ENCODE measurements at places on chromosomes 6 and 20.

DNA sequence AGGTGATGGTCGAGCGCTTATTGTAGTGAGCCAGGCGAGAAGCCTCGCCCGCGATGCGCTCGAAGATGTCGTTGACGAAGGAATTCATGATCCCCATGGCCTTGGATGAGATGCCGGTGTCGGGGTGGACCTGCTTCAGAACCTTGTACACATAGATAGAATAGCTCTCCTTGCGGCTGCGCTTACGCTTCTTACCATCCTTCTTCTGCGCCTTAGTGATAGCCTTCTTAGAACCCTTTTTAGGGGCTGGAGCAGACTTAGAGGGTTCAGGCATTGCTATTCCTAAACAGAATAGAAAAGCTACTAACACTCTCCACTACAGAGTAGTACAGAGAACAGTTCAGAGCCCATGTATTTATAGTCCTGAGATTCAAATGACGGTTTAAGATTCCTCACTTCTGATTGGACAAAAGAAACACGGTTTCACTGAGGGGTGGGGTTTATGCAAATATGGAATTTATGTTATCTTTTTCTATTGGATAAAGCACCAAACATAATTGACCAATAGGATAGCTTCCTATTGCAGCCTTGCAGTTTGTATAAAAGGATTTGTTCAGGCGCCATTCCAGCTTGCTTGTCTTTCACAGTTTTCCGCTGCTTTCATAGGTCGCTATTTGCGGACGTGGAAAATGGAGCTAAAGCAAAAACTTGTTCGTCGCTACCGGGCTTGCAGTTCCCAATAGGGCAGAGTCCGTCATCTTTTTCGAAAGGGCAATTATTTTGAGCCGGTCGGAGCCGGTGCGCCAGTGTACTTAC lies 43.7 kb upstream of the HFE start:
- peak; percentile 95 for DNase-seq

DNA sequence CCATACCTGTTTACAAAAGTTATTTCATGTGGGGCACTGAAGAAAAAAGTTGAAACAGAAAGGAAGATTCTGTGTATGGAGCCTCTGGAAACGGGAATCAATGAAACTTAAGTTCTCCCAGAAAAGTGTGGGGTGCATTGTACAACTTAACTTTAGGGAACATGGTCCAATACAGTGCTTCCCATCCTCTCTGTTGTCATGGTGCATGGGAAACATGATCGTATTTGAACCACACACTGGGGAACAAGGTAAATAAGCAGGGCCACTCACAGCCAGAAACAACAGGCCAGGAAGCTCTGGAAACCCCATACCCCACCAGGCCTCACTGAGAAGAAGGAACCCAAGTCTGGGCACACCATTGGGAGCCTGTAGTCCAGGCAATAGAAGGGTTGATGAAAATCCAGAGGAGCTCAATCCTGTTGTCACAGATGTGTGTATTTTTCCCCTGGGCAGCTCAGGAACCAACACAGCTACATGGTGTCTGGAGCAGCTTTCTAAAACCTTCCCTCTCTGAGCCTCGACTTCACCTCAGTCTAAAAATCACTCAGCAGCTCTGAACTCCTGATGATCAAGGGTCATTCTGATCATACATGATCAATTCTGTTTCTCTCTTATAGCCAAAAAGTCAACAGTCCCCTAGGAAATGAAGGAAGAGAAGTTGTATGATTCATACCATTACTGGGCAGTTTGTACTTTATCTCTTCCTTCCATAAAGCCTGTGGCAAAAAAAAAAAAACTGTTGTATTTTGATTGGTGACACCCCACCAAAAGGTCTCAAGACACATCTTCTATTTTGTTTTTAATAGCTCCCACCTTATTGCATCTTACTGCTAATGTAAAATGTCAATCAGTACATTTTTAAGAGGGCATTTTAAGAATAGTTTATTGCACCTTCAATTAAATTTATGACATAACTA lies 198.5 kb upstream of the TAB2 start:
- DNase-seq, result no peak

DNA sequence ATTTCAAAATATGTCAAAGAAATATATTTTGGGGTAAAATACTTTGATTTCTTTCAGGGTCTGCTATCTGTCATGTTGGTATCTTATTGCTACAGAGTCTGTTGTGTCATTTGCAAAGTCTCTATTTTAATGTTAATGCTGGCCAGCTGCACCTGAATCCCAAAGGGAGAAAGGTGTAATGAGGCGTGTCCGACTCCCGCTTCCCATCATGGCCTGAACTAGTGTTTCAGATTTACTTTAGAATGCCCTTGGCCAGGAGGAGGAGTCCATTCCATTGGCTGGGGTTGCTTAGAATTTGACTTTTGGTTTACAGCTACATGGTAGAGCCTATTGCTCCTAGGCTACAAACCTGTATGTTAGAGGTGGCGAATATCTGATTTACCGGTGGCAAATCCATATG lies 69.3 kb downstream of the FAM50B start:
- DNase-seq, result no peak

DNA sequence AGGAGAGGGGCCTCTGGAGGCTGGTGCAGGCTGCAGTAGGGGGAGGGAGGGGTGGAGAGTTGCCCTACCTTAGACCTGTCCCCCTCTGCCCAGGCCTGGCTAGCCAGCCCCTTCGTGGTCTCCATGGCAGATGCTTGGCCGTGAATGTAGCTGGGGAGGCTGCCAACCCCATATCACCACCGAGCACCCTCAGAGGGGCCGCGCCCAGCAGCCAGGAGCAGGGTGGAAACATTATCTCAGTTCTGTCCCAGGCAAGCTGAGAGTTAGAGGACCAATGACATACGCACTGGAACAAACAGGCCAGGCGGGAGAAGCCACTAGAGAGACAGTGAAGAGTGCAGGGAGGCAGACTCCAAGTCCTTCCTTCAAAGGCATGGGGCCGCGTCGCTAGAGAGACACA lies 66.5 kb downstream of the LRFN2 start:
- no peak for DNase-seq

DNA sequence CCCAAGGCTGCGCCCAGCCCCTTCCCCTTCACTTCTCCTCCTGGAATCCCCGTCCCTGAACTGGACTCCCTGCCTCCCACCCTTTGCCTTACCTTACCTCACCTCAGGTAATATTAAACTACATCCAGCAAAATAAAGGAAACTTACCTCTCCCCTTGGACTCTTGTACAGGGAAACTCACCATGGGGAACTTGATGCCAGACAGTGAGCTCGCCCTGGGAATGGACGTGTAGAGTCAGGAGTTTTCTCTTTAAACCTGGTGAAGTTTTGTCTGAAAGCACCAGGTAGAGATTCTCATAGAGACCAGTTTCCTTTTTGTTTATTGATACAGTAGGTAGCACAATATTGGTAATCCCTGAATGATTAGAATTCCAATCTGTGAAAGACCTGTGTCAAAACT lies 544 bp upstream of the HLA-C start:
- DNase-seq, result no peak

DNA sequence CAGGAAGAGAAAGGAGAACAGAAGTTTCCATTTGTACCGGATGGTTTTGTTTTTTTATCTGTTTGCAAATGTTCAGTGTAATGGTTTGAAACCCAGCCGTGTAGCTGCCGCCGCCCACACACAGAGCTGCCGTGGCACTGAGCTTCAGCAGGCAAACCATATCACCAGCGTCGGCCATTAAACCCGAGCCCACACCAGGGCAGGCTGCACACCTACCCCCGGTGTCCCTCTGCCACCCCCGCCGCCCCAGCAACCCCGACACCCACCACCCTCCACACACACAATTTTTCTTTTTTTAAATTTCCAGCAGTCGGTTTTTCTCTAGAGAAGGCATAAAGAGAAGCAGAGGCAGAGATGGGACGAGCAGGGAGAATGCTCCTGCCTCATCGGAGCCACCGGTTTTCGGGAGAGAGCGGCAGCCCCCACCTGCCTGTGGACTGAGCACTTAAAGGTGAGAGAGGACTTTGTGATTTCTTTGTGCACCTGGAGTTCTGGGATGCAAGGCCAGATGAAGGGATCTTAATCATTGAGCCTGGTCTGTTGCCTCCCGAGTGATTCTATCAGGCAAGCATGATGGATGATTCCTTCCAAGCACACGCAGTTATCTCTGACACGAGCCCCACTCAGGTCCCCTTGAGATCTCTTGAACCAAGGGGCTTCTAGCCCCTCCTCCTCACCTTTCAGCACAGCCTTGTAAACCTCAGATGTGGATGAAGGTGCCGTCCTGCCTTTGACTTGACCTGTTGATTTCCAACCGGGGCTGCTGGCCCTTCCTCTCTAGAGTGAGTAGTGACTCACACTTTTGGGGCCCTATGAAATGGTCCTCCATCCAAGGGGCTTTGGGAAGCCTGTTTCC lies 17.5 kb upstream of the ZNF831 start:
- no peak for DNase-seq

DNA sequence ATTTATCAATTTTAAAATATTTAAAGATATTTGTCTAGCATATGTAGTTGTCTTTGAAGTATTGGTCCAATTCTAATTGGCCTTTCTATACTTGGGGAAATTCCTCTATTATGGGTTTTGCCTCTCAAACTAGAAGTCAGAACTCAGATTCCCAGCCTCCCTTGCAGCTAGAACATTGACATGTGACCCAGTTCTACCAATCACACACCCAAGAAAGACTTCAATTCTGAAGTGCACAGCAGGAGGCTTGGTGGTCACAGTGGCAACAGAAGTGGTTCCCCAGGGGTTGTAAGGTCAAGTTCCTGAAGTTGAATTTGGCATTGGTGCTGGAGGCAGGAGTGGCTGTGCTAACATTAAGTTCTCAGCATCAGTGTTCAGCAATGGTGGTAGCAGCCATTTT lies 14.8 kb upstream of the FKBP5 start:
- DNase-seq, result peak; percentile 13

DNA sequence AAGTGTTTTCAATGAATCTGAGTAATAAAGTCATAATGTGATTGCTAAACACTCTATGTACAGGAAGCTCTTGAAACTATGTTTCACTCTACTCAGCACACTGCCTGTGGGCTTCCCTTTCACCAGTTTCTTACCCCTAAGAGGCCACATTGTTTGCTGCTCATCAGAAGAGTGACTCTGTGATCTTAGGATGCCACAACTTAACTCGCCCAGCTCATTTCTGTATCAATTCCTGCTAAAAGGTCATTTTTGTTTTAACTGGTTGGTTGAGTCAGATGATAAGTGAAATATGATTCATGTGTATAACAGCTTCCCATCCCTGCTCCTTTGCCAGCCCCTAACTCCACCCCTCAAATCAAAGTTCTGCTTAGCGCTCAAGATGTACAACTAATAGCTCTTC lies 9.8 kb upstream of the NDUFAF4 start:
- DNase-seq, result peak; percentile 20

- DNase-seq, result no peak
These were observed 860.3 kb upstream of the SLC35B3 start for GRCh38 chr6:9295644-9296043.
